ENCODE measurements at places on chromosomes 11 and 22. TPM values are rescaled to one million over a fixed set of nuclear protein-coding genes. Genes with fewer than 3 reads are reported as not detected.

- DNase-seq = peak; percentile 63
Measured at GRCh38 chr11:68127714-68128681, 6.8 kb upstream of the CHKA start.

DNA sequence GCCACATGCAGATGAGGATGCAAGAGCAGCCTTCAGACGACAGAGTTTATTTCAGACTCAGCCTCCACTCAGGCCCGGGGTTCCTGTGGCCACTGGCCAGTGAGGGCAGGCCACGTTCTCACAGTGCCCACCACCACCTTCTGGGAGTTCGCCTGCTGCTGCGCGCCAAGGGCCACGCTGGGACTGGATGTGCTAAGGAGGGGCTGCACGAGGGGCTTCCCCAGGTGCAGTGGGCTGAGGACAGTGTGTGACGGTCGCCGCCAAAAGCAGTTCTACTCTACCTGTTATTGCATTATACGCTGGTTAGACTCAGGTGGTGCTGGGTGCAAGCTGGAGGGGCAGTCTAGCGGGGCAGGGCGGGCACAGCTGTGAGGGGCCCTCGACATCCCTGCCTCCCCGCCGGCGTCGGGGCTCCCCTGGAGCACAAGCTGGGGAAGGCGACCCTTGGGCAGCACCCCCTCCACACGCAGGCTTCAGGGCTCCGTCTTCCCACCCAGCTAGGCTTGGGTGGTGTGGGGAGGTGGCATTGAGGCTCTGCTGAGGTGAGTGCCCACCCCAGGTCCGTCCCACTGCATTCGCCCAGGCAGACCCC lies 2.7 kb downstream of the CEND1 start:
- no peak for DNase-seq

Gene WT1
- total RNA-seq = not detected

Gene PPP6R3
- total RNA-seq = 102 TPM

Gene OR52L1
- not detected for total RNA-seq
